ENCODE measurements at places on chromosomes 13 and 19.

- no peak for DNase-seq
Observed at GRCh38 chr13:73045031-73045430, 13.8 kb upstream of the KLF5 start.

DNA sequence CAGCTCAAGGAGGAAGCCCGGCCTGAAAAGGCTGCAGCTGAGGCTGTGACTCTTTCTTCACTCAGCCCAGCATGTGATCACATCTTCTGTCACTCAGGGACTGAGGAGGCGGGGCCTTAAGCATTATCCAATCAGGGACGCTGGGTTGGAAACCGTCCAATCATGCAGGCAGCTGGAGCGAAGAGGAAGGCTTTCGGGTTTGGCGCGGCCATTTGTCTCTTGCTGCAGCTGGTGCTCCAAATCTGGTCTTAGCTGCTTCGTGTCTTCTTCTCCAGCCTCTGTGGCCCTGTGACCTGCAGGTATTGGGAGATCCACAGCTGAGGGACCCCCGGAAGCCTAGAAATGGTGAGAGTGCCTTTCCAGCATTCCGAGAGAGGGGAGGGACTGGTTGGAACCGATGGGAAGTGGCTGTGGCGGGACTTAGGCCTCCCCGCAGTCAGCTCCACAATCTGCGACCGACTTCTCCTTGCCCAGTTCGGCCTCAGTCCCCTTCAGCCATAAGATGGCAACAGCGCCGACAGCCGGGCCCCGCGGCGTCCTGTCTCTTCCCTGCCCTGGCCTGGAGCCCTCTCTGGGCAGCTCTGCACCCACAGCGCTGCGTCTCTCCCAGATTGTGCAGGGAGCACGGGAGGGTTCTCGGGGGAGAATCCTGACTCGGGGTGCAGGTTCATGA, at the start of gene ZNF90:
Gene ZNF90 (plus strand): TSS at position 210 of the 673 bp plus-strand sequence. CDS start 133 bp downstream, at position 343.
- DNase-seq: peak; percentile 89

DNA sequence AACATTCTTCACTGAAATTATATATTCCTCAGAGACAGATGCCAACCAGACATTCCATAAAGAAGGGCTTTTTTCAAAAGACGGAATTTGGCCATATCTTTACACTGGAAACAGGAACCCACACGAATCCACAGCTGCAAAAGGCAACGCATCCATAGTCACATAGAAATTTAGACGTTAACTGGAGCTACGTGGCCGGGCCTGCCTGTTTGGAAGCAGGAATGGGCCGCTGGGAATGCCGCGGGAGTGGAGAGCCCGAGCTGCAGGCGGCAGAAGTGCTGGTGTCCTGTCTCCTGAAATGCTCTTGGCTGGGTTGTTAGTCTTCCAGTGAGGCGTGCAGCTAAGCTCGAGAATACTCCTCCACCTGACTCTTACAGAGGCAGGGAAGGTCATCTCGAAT, 122.2 kb downstream of the KL start:
- DNase-seq: no peak

DNA sequence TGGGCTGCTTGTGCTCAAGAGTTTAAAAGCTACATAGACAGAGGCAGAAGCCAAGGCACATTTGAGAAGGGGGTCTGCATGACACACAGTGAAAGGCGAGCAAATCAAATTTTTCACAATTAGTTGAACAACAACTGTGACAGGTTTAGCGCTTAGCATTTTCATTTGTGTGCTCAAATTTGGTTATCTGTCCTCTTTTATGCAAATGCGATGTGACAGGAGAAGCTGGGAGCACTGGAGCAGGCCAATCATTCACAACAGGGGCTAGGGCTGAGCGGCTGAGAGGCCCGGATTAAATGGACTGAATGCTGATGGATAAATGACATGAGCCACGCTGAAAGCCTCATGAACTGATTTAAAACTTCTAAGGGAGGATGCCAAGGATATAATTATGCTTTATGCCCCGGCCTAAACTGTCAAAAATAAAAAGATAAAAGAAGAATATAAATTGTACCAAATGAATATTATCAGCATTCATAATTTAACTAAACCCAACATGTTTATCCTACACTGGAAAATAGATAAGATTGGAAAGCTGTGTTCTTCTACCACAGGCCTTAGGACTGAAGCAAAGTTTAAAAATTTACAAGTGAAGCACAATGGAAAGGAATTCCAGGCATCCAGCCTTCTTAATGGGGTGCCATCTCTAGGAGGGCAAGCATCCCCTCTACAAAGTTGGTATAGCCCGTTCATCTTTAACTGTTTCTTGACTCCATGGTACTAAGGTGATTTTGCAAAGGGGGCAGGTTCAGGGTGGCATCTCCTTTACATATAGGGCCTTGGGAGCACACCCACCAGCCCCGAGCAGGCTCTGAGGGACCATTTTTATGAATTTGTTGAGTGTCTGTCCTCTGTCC, 117.9 kb downstream of the RBM26 start:
- no peak for DNase-seq

- no peak for DNase-seq
Observed at GRCh38 chr13:40586886-40587565, 79.4 kb downstream of the FOXO1 start.

- no peak for DNase-seq
Observed at GRCh38 chr13:110010404-110011138, 224.2 kb upstream of the IRS2 start.

GRCh38 chr13:91482427-91482826, 84.0 kb downstream of the GPC5 start:
- DNase-seq: no peak

- no peak for DNase-seq
Observed at GRCh38 chr13:48624858-48625257, 28.9 kb upstream of the CYSLTR2 start.

DNA sequence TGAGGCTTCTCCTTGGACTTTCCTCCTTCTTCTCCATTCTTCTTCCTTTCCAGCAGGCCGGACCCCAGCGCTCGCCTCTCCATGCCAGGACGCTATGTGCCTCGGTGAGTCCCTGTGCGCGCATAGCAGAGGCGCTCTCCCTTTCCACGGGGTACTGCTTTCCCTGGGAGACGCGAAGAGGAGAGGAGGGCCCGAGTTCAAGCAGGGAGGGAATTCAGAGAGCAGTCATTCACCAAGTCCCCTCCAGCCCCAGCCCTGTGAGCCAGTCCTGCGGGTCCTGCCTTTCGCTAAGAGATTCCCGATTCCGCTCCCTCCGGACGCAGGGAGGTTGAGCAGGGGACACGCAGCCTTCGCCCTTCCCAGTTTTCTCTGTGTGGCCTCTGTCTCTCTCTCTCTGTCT, 160.4 kb downstream of the EFNB2 start:
- DNase-seq: no peak

DNA sequence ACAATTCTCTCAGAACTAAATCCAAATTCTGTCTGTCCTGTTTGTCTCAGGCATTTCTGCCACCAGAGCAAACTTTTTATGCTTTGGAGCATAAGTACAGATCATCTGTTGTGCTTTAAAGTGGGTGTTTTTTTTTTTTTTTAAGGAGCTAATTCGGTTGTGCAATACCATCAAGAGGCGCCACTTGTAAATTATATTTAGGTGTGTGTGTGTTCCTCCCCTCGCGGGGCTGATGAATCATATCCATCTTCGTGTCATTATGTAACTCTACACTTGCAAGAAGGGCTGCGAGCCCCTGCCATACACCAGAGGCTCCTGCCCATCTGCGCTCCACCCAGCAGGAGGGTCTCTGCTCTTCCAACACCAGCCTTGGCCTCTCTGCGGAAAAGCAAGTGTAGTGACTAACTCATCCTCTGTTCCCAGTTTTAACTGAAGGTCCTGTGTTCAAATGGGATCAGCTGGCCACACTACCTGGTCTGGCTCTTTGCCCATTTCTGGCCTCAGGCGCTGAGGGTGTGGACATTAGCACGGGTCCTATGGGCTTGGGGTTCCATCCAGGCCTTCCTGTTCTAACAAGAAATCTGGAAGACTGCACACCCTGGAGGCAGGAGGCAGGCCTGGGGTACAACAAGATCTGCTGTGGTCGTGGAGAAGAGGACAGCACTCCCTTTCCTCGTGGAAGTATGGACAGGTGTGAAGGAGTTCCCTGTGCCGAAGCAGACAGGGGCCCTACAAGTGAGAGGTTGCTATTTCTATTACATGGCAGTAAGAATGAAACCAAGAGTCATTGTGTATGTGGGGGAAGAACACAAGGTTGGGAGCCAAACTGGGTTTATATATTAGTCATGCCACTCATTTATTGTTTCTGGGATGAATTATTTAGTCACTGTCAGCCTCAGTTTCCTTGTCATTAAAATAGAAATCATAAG, 96.1 kb upstream of the MBNL2 start:
- peak; percentile 49 for DNase-seq

DNA sequence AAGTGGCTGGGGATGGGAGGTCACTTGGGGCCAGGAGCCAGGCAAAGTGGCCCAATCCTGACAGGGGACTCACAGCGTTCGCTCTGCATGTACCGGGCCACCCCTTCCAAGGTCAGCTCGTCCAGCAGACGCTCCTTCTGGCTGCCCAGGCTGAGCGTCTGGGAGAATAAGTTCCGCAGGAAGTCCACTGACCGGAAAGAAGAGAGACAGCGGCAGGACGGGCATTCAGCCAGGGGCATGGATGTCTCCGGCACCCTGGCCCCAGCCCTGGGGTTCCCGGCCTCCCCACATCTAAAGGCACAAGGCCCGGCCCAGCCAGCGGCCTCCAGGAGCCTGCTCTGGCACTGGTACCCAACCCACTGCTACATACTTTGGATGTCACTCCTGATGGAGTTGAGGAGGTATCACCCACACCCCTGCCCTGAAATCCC, 6.1 kb downstream of the SIRT2 start:
- no peak for DNase-seq

DNA sequence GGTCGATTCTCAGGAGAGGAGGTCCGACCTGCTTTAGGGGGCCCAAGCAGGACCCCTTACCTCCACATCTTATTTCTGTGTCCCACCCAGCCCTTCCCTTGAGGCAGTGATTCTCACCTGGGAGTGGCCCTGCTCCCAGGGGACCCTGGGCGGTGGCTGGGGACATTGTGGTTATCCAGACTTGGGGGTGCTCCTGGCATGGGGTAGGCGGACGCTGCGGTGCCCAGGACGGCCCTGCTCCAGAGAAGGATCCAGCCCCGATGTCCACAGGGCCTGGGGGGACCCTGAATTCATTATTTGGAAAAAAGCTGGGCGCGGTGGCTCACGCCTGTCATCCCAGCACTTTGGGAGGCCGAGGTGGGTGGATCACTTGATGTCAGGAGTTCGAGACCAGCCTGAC, 84.4 kb downstream of the GADD45B start:
- DNase-seq: no peak

GRCh38 chr19:54191011-54191810, at the start of gene TSEN34:
Gene TSEN34 (plus strand): TSS chr19:54191308. CDS start chr19:54191365, 57 bp downstream.
- DNase-seq: peak; percentile 40

DNA sequence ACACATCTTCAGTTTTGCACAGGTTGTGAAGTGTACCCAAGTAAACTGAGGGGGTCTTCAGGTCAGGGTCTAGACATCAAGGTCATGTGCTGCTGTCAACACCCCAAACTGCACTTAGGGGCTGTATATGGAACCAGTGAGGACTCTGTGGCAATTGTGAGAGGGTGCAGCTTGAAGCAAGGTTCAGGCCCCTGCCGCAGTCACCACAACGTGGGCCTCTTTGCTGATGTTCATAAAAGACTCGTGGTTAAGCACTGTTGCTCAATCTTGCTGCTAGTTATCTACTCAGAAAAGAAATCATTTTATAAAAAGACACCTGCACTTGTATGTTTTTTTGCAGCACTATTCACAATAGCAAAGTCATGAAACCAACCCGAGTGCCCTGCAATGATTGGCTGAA, 907.4 kb downstream of the UQCRFS1 start:
- DNase-seq: no peak

GRCh38 chr19:4077800-4078684, 11.3 kb upstream of the ZBTB7A start:
- DNase-seq: no peak

DNA sequence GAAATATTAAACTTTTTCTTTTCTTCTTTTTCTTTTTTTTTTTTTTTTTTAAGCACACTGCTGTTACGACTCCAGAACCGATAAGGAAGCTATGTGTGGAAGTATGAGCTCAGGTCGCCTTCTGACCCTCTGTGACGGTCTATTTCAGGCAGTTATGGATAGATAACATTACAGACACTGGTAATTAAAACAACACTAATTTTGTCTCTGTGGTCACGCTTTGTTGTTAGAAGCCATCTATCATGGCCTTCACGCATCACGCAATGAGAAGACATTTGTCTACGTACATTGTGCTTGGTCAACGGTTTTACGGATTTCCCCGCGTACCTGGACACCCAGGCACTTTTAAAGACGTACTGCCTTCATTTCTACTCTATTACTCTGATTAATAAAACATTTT, 306.0 kb upstream of the ZNF507 start:
- DNase-seq: no peak
